GM23338 (cell line): ENCODE measurements at places on chromosomes 11 and 22. TPM values are rescaled to one million over a fixed set of nuclear protein-coding genes. Genes with fewer than 3 reads are reported as not detected.
A peak's percentile ranks its signal among the peaks of the same experiment; 100 is the strongest.

The ADAMTS8 gene
- polyA plus RNA-seq = 7.5 and 7.7 TPM in 2 replicates

The OR6A2 gene
- polyA plus RNA-seq = 0.06 and 0.07 TPM in 2 replicates

DNA sequence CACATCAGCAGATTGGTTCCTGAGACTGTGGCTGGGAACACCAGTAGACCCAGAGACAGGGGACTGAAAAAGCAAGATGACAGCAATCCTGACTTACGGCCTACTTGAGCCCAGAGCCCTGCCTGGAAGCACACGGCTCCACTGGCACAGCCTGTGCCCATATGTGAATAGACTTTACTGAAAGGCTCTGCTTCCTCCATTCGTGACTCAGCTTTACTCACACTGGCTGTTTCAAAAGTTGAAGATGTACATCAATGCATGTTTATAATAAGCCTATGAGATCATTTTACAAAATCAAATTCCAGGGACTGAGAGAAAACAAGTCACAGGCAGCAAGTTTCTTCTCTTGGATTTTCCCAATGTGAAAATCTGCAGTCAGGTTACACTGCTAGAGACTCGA is 134.6 kb upstream of the TEAD1 start:
- no peaks in the 10 kb centered on the region for H3K36me3 ChIP-seq
- no peaks in the 10 kb centered on the region for H3K27me3 ChIP-seq
- H3K4me1 ChIP-seq = no peaks in the 10 kb centered on the region
- DNase-seq = no peak
- no peak overlapping the region for H3K4me3 ChIP-seq
- no peak overlapping the region for H3K27ac ChIP-seq

DNA sequence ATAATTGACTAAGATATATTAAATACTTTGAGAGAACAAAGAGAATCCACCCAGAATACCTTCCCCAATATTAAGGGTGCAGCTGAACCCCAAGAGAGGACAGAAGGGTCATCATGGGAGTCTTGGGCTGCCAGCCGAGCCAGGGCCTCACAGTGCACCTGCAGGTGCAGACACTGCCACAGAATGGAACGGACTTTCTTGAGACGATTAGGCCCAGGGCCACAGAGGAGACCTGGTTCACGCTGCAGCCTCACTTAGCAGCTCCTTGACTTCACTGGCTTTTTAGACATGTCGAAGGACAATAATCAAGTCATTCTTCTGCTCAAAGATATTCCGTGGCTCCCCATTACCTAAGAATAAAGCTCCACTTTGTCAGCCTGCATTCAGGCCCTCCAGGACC is 100.6 kb downstream of the PHF21B start:
- H3K27me3 ChIP-seq = no peaks in the 10 kb centered on the region
- H3K27ac ChIP-seq = no peak overlapping the region
- DNase-seq = no peak
- H3K4me3 ChIP-seq = no peak overlapping the region
- H3K36me3 ChIP-seq = peaks cover 38% of the 10 kb centered on the region

DNA sequence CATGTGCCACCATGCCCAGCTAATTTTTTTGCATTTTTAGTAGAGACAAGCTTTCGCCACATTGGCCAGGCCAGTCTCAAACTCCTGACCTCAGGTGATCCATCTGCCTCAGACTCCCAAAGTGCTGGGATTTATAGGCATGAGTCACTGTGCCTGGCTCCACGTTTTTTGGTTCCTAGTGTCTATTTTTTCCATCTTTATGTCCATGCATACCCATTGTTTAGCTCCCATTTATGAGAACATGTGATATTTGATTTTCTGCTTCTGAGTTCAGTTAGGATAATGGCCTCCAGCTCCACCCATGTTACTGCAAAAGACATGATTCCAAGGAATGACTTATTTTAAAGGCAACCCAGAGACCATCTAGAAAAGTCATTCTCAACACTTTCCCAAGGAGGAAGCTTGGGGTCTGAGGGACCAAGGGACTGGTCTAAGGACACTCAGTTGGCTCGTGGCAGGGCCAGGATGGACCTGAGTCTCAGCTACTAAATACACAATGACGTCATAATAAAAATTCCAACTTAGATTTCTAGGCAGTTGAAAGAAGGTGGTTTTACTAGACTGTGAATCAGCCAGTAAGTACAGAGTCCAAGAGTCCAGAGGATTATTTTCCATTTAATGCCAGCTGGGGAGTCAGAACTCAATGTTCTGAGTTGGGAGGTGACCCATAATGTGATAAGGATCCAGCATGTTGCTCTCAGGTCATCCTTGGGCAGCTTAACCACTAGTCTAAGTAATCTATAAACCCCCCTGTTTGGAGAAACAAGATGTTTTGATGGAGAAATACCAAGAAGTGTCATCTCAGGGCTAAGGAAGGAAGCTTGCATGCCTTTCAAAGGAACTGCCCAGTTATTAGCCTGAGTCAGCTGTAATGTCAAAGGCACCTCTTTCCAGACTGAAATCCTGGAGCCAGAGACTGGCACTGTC is 39.4 kb downstream of the ABTB2 start:
- no peaks in the 10 kb centered on the region for H3K27me3 ChIP-seq
- DNase-seq = no peak

DNA sequence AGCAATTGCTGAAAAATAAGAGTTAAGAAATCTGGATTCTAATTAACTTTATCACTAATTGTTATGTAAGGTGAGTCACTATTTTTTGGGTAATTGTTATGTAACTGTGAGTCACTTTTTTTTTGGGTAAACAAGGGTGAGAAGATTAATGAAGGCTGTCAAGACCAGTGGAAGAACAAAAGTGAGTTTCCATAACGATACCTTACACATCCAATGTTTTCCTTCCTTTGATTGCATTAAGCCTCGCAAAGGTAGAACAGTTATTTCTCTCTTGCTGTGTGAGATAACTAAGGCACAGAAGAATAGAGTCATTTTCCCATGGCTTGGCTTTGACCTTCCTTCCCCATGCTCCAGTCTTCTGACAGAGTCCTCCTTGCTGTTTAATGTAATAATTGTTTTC is 374.7 kb downstream of the DDX10 start:
- no peaks in the 10 kb centered on the region for H3K36me3 ChIP-seq
- H3K4me1 ChIP-seq = peaks cover 13% of the 10 kb centered on the region
- no peak for DNase-seq

- H3K27me3 ChIP-seq = no peaks in the 10 kb centered on the region
- no peak overlapping the region for H3K4me3 ChIP-seq
- H3K27ac ChIP-seq = no peak overlapping the region
- no peaks in the 10 kb centered on the region for H3K36me3 ChIP-seq
- no peak for DNase-seq
- H3K4me1 ChIP-seq = no peaks in the 10 kb centered on the region
Measured at GRCh38 chr11:80831374-80831773, 1390.5 kb upstream of the TENM4 start.

The OR8D1 gene
- not detected in 2 replicates for polyA plus RNA-seq

DNA sequence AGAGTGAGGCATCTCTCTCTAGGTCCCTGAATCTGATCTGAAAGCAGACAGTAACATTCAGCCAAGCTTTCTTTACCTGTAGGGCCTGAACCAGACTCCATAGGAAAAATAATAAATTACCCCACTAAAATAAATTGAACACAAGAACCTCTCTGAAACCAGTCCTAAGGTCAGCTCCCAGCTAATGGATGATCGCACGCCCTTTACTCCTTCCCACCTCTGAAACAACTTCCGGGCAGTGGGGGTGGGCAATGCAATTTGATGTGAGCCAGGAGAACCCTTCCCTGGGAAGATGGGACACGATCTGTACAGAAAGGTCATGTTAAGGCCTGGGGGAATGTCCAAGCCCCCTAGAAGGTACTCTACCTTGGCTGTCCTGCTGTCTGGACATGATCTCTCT is 71.2 kb downstream of the MICAL3 start:
- no peak for DNase-seq
- no peaks in the 10 kb centered on the region for H3K27me3 ChIP-seq
- no peaks in the 10 kb centered on the region for H3K36me3 ChIP-seq
- no peak overlapping the region for H3K4me3 ChIP-seq
- no peak overlapping the region for H3K27ac ChIP-seq

The HTR3A gene
- 5.5 and 5.8 TPM in 2 replicates for polyA plus RNA-seq

DNA sequence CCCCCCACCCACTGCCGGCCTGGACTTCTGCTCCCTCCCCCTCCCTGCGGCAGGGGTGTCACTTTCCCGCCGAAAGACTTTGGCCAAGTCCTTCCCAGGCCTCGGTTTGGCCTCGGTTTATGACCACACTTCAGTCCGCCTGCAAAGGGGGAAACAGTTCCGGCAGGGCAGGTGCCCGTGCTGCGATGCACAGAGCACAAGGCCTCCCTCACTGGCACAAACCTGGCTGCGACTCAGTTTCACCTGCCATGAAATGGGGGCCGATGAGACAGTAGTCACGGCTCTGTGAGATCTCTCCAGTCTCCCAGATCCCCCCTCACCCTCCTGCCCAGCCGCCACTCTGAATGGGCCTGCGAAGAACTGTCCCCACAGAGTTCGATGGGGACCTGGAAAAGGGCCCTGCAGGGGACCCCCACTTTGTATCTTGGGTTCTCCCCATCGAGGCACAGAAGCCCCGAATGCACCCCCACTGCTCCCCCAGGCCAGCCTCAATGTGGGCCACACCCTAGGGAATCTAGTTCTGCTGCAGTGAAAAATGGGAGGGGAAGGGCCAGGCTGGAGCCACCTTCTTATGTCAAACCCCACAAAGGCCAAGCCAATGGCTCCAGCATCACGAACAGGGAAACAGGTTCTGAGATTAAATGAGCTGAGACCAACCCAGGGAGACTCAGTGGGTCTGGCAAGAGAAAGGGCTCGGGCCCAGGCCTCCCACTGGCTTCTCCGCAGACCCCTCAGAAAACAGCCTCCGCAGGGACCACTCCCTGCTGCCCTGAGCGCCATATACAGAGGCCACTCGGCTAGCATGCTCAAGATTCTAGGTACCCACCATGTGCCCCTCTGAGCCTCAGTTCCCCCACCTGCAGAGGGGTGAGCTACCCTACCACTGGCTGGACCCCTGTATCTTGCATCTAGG is 29.0 kb downstream of the ARVCF start:
- peak overlapping the region; percentile 37; the same call in 1 of the 2 replicates for H3K4me3 ChIP-seq
- no peaks in the 10 kb centered on the region for H3K36me3 ChIP-seq
- no peak for DNase-seq
- no peaks in the 10 kb centered on the region for H3K27me3 ChIP-seq

- DNase-seq = no peak
- peaks cover 51% of the 10 kb centered on the region for H3K4me1 ChIP-seq
- H3K4me3 ChIP-seq = peak overlapping the region; percentile 93; the same call in 1 of the 2 replicates
- H3K36me3 ChIP-seq = no peaks in the 10 kb centered on the region; the same call in 1 of the 2 replicates
- peaks cover 25% of the 10 kb centered on the region for H3K27me3 ChIP-seq
Measured at GRCh38 chr11:57463671-57464538, 3.6 kb downstream of the RTN4RL2 start.

The JAML gene
- 0.26 and 1.0 TPM in 2 replicates for polyA plus RNA-seq

The RAG1 gene
- polyA plus RNA-seq = 0.26 and 0.89 TPM in 2 replicates

DNA sequence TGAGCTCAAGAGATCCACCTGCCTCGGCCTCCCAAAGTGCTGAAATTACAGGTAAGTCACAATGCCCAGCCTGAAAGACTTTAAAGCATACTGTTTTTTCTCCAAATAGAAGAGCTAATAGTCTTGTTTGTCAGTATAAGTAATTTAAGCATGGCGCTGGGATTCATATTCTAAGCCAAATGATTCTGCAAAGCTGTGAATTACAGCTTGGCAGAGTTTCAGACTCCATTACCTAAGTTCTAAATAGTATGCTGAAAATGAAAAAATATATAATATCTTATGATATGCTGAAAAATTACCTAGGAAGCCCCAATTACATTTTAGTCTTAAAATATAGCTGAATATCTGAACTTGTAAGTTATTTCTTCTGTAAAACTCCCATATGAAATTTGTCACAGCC is 39.3 kb downstream of the MRE11 start:
- H3K4me1 ChIP-seq = no peaks in the 10 kb centered on the region
- H3K36me3 ChIP-seq = peaks cover 2% of the 10 kb centered on the region; the same call in 1 of the 2 replicates
- H3K27ac ChIP-seq = no peak overlapping the region
- H3K27me3 ChIP-seq = no peaks in the 10 kb centered on the region
- no peak for DNase-seq

DNA sequence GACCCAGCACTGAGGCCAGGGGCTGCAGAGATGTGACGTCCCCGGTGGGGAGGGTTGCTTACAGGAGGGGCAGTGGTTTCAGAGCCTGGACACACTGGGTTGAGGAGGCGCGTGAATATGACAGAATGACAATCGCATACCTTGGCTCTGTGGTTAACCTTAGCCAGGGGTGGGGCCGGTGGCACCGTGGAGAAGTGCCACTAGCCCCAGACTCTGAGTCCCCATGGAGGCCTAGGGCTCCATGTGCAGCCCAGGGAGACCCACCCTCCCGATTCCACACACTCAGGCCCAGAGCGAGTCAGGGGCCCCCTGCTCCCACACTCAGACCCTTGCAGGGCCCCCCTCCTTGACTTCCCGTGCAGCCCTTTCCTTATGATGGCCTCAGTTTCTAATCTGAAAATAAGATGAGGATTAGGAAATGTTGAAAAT is 3.6 kb upstream of the ACR start:
- H3K27ac ChIP-seq = no peak overlapping the region
- H3K27me3 ChIP-seq = peaks cover 74% of the 10 kb centered on the region
- H3K4me3 ChIP-seq = no peak overlapping the region
- H3K4me1 ChIP-seq = peaks cover 5% of the 10 kb centered on the region; the same call in 1 of the 2 replicates

DNA sequence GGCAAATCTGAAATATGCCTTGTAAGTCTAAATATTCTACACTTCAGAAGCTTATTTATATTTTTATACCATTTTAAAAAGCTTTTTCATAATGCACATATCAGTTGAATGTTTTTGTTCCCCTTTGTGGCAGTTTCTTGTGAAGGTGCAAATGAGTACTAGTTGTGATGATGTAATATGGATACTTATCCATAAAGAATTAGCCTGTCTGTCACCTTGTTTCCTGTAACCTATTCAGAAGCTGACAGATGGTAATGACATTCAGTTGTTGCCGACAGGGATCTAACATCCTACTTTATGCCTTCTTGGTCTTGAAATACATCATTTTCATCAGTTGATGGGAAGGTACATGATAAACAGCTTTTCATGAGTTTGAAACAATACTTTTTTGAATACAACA is 2.9 kb downstream of the QSER1 start:
- peaks cover 4% of the 10 kb centered on the region; the same call in 1 of the 2 replicates for H3K36me3 ChIP-seq
- no peaks in the 10 kb centered on the region for H3K27me3 ChIP-seq
- H3K27ac ChIP-seq = peak overlapping the region; percentile 79; the same call in 1 of the 2 replicates
- DNase-seq = no peak
- peaks cover 53% of the 10 kb centered on the region for H3K4me1 ChIP-seq
- peak overlapping the region; percentile 56 for H3K4me3 ChIP-seq

DNA sequence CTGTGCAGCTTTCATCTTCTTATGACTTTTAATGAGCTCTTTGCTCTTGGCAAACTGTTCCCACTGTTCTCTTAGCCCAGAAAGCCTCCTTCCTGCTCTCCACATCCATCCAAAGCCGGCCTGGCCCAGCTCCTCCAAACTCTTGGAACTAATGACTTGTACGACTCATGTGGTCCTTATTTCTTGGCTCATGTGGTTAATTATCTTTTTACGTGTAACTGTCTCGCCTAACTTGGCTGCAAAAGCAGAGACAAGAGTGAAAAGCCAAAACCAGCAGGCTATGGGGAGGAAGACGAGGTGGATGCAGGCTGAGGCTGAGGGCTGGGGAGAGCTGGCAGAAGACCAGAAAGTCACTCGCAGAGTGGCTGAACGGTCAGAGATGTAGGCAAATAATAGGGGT is 5.5 kb downstream of the CSNK2A3 start:
- H3K4me1 ChIP-seq = no peaks in the 10 kb centered on the region
- no peak overlapping the region for H3K27ac ChIP-seq
- H3K27me3 ChIP-seq = no peaks in the 10 kb centered on the region
- no peak for DNase-seq
- no peak overlapping the region for H3K4me3 ChIP-seq
- H3K36me3 ChIP-seq = no peaks in the 10 kb centered on the region

The NRGN gene
- 0.61 TPM in 2 replicates for polyA plus RNA-seq

The CASP5 gene
- 0.17 TPM in 1 of 2 replicates, not detected in the other for polyA plus RNA-seq

GRCh38 chr11:48109046-48109666 is 107.5 kb upstream of the OR4B1 start:
- DNase-seq = no peak
- no peaks in the 10 kb centered on the region for H3K27me3 ChIP-seq
- H3K4me1 ChIP-seq = peaks cover 9% of the 10 kb centered on the region
- H3K4me3 ChIP-seq = no peak overlapping the region
- no peaks in the 10 kb centered on the region for H3K36me3 ChIP-seq
